NCI-H2081 treated with DMSO at 0.1 percent for 48 hours (cell line): ENCODE measurements at places on chromosomes 1 and 21.
A peak's percentile ranks its signal among the peaks of the same experiment; 100 is the strongest.

DNA sequence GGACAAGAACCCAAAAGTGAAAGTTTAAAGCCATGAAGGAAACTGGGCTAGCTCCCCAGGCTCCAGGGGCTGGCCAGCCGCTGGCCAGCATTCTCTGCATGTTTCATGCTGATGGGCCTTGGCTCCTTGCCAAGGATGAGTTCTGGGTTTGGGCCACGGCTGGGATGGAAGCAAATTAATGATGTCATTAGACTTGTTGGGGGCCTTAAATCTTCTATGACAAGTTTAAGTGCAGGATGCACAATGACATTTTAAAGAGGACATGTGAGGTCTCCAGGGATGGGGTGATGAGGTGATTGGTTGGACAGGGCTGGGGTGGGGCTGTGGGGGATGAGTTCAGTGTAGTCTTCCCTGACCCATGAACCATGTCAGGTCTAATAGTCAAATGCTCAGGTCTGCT is 199.6 kb downstream of the TRABD2B start:
- DNase-seq, result no peak

DNA sequence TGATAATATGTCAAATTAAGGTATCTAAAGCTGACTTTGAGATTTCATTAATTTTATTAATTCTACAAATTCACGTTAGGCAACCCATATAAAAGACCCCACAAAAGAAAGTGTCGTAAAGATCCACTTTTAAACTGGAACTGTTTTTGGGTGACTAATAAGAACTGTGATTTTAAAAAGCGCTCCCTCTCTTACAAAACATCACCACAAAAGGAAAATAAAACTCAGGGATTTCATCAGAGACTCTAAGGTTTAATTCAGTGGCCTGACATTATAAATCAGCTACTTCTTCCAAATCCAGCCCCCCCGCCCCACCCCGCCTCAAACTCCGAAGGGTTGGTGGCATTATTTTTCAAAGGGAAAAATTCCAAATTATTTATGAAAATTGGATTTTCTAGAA is 2.7 kb downstream of the COL24A1 start:
- no peak for DNase-seq

GRCh38 chr1:194846488-194846887 is 1660.1 kb upstream of the B3GALT2 start:
- DNase-seq, result no peak

- no peak for DNase-seq
These were observed 59.1 kb downstream of the ITPKB start for GRCh38 chr1:226679853-226680516.

GRCh38 chr21:45098867-45099266 is 24.5 kb downstream of the ADARB1 start:
- no peak for DNase-seq

- no peak for DNase-seq
These were observed 1363.9 kb upstream of the ADGRL2 start for GRCh38 chr1:80436851-80437250.

- no peak for DNase-seq
These were observed 574.1 kb downstream of the PTPRU start for GRCh38 chr1:29810121-29811120.

- no peak for DNase-seq
These were observed 68.4 kb downstream of the SNRPE start for GRCh38 chr1:203929741-203930309.

GRCh38 chr1:224333309-224333926 is 3.4 kb upstream of the NVL start:
- DNase-seq, result peak; percentile 49

- DNase-seq, result no peak
These were observed 15.0 kb downstream of the C1orf52 start for GRCh38 chr1:85244271-85245061.

DNA sequence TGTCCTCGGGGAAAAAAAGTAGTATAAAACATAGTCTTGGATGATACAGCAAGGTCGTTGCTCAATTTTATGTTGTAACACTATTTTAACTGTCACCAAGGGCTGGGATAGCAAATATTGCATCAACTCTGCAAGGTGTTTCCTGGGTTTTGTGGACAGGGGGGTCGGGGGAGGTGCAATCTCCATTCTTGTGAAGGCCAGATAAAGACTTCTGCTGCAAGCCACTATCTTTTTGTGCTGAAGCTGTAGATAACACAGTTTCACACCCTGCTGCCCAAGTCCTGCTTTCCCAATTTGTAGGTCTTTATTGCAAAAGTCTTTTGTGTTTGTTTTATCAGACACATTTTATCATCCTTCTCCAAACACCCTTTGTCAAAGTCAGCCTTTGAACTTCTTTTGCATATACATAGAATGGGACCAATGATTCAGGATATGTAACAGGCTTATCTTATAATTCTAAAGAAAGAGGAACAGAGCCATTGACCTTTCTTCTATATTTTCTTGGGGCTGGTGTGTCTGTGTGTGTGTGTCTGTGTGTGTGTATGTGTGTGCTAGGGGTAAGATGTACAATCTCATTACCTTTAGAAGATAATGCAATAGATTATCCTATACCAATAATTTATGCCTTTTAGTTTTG is 140.6 kb downstream of the RUNX1 start:
- no peak for DNase-seq

GRCh38 chr1:54842963-54843362 is 41.8 kb upstream of the TTC22 start:
- no peak for DNase-seq

DNA sequence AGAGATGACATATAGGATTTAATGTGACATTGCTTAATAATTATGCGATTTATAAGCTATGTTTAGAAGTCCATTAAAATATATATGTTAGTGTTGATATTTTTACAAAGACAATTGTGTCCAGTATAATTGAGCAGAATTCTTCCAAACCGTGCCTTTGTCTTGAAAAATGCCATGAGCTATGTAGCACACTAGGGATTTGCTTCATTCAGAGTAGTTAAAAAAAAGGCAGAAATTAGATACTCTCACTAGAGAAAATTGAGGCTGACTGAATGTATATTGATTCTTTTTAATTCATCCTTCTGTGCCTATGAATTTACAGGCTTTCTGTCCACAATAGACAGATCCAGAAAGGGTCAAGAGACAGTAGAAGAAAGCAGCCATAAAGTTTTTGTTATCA is 429.0 kb downstream of the NEGR1 start:
- DNase-seq, result no peak

GRCh38 chr1:200738327-200738948 is at the start of gene CAMSAP2:
Gene CAMSAP2 (plus strand): TSS chr1:200738893. CDS start chr1:200739828, 935 bp downstream.
- DNase-seq, result peak; percentile 83

DNA sequence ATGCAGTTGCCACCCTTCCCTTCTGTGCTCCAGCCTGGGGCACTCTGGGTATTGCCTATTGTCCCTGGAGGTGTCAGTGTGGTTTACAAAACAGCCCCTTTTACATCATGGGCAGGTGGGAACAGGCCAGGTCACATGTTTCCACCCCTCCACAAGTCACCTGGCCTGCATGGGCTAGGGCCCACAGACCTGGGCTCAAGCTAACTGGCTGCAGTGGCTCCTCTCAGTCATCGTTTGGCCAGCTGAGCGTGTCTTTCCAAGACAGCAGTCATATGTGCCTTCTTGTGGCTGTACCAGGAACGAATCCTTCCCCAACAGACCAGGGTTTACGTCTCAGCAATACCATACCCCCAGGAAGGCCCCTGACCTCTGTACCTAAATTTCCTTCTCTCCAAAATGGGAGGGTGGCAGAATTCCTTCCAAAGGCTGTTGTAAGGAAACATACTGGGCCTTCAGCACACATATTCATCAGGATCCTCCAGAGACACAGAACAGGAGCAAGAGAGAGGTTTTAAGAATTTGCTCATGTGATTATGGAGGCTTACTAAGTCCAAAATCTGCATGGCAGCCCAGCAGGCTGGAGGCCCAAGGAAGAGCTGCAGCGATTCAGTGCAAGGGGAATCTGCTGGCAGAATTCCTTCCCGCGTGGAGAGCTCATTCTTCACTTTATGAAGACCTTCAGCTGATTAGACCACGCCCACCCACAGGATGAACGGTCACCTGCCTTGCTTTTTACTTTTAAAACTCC is 10.6 kb upstream of the TAS1R2 start:
- no peak for DNase-seq

DNA sequence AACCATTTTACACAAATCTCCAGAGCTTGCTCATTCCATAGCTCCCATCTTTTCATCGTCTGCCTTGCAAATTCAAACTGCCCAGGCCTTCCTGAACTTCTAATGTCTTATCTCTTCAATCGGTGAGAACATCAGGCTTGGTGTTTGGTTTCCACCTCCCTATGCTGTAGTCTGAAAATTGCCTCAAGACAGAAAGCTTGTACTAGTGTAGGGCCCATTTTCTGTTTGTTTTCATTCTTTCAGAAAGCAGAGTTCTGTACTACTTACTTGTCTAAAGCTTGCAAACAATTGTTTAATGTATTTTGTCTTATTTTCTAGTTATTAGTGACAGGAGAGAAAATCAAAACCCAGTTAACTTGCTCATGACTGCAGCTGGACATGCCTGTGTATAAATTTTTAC is 16.8 kb downstream of the HOOK1 start:
- DNase-seq, result no peak

DNA sequence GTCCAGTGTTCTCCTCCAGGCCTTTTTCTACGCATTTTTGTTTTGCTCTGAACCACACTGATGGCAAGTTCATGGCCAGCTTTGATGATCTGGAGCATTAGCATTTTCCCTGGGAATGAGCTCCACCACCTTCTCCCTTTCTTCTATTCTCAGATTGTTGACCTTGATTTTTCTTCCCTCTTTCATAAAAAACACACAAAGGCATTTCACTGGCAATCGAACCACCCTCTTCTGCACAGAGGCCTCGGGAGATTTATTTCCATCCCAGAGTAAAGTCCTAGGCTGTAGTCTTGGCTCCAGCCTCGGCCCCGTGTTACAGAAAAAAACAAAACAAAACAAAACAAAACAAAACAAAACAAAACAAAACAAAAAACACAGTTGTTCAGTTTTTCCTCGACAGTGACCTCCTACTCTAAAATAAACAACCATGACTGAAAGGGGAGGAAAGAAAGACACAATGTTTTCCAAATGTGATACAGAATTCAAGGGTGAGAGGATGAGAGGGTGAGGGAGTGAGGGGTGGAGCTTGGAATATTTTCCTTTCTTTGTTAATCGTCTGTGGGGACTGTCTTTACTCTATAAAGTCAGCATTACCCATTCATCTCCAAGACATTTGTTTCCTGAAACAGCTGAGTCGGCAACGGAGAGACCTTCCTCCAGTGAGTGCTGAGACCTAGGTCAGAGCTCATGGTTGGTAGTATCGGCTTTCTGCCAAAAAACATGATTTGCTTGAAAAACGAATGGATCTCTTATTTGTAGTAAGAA is 29.8 kb upstream of the RNF186 start:
- no peak for DNase-seq

- DNase-seq, result no peak
These were observed 161.8 kb downstream of the PGBD5 start for GRCh38 chr1:230264342-230264741.

GRCh38 chr1:56324504-56324903 is 254.9 kb downstream of the PLPP3 start:
- no peak for DNase-seq

DNA sequence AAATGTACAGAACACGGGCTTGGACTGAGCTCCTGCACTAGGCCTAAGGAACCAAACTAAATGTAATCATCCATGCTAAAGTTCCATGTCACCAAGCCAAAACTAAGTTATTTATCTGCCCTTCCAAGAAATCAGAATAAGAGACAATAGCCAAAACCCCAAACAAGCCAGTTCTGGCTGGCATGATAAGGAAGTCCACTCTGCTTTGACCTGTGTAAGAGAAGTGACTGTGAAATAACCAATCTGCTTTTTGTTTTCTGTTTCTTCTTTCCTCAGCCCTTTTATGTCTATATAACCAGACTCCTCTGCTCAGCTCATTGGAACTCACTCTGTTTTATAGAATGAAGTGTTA is 15.1 kb downstream of the PLPPR5 start:
- DNase-seq, result no peak

- DNase-seq, result no peak
These were observed 106.0 kb downstream of the MRPS6 start for GRCh38 chr21:34179204-34179935.

DNA sequence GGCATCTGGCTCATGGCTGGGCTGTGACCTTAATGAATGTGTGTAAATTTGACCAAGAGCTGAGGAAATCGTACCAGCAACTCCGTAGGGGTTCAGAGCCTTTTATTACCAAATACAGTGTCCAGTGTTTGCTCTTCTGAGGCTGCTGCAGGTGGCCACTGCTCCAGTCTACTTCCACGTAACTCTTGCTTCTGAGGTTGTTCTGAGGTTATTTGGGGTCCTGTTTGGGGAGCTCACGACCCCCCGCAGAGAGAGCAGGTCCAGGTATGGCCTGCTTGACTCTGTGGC is 33.6 kb downstream of the MAN1C1 start:
- DNase-seq, result no peak

DNA sequence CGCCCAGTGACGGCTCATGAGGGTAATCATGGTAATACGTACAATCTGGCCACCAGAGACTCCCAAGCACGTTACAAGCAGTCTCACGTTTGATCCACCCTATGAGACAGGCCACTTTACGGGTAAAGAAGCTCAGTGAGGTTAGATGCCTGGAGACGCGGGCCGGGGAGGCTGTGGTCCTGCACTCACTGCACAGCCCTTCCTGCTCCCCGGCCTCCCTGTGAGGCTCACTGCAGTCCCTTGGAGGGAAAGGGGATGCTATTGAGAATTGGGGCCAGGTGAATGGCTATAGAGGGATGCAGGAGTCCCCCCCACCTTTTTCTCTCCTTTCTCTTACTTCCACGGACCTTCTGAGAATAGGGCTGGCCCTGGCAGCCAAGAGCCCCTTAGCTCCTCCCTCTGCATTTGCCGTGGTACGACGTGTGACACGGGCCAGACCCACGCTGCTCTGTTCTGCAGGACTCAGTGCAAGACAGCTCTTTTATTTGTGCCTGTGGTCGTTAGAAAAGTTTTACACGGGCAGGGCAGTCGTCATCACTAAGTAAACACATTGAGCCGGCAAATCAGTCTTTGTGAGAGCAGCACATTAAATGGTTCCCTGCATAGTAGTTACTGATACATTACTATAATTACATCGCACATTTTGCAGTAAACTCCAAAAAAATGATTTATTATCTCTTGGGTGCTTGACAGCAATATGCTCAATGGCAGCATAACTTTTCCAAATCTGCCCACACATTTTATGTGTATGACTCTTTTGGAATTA is 18.8 kb downstream of the KIF26B start:
- peak; percentile 19 for DNase-seq

GRCh38 chr1:202249436-202249835 is 55.8 kb downstream of the LGR6 start:
- no peak for DNase-seq

GRCh38 chr21:41166884-41167283 is 1.1 kb upstream of the BACE2 start:
- DNase-seq, result no peak

- DNase-seq, result no peak
These were observed 626.2 kb upstream of the TMPRSS15 start for GRCh38 chr21:19029816-19030215.

DNA sequence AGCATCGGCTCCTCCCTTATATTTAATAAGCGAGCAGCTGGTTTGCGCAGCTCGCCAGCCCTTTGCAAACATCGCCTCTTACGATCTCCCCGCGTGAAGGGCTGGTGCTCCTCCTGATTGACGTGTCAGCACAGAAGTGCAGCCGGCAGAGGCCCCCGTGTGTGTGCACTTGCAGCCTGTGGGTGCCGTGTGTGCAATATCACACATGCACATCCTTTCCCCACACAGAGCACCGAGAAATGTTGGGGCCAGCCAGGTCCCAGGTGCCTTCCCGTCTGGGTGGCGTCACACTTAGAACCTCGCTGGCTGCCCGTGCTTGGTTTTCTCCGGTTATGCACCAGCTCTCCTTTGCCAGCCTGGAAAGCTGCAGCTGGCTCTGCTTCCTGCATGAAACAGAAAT is 126.6 kb upstream of the AJAP1 start:
- DNase-seq, result no peak

- no peak for DNase-seq
These were observed 43.8 kb upstream of the LBR start for GRCh38 chr1:225471453-225472301.
